Ovary (tissue), 10 donors: ENCODE measurements at places on chromosomes 6 and 20.

DNA sequence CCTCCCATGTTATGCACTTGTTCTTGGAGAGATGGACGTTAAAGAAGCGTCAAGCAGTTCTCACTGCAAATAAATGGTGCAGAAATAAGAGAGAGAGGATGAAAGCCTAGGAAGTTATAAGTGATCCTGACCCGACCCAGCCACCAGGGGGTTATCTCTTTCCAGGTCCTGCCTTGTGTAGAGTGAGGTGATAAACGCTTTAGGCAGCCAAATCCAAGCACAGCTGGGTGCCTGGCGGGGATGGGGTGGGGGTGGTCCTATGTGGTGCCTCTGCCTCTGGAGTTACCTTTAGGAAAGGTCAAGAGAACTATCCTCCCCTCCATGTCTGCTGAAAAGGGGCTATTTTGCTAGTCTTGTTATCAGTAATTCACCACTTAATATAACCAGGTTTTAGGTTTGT lies 9.2 kb upstream of the TFAP2A start:
- no peak for DNase-seq

DNA sequence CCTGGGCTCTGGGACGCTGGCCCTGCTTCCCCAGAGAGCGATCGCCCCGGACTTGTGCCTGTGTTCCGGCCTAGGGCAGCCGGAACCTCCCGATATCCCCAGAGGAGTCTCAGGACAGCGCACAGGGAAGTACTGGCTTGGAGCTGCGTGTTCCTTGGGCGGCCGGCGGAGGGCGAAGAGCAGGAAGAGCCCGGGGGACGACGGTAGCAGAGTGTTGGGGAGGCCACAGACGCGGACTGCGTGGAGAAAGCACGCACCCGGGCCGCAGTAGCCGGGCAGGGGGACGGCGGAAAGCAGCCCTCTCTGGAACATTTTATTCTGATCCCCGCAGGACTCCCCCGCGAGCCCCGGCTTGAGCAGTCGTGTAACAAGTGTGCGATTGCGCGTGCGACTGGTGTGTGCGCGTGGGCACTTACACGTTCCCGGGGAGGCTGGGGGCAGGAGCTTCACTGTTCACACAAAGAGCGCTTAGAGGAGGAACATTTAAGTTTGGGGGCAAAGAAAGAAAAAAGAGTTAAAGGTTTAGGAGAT lies 36.1 kb downstream of the NCR2 start:
- DNase-seq, result no peak

DNA sequence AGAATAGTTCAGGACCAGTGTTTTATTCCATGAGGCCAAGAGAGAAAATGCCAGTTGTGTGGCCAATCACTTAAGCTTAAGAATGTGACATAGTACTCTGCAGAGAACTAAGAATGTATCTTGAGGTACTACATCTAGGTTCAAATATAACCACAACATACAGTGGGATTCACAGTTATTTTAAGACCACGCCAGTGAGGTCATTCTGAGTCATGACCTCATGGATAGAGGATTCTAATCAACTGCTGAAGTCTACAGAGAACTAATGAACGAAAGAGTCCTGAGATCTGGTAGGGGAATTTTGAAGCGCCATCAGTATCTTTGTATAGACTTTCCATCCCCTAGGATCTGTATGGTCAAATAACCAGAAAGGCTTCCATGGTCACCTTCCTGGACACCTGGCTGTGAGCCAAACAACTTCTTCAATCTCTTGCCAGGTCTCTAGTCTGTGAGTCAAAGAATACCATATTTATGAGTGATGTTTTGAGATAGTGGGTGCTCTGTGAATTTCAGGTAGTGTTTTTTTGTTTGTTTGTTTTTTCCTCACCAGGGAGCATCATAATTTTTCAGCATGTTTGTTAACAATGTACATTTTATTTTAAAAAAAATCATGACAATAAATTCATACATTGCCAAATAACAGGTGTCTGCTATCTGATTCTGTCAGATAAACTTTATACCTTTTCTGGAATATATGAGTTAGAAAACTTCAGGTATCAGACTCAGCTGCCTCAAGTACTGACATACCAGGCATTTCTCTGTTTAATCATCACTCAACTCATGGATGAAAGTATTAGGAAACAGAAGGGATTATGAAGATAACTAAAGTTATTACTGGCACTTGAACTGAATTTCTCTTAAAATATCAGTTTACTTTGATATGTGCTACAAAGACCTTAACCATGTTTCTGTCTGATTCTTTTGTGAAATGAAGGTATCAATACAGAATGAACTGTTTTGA lies 217.9 kb downstream of the PLCB4 start:
- no peak for DNase-seq

DNA sequence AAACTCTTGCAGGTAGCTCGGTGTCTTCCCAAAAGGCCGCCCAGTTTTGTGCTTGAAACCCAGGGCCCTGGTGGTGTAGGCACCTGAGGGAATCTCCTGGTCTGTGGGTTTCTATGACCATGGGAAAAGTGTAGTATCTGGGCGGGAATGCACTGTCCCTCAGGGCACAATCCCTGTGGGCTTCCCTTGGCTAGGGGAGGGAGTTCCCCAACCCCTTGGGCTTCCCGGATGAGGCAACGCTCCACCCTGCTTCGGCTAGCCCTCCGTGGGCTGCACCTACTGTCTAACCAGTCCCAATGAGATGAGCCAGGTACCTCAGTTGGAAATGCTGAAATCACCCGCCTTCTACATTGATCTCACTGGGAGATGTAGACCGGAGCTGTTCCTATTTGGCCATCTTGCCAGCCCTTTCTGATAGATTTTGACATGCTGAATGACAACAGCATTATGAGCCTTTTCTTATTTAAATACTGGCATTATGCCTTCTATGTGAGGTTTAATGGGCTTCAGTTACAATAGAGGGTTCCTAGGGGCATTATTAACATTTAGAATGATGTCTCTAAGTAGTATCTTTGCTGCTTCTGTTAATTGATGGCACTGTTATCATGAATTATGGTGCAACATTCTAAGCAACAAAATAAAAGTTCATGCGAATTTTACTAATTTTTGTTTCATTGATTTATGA lies 133.7 kb upstream of the FLRT3 start:
- no peak for DNase-seq

DNA sequence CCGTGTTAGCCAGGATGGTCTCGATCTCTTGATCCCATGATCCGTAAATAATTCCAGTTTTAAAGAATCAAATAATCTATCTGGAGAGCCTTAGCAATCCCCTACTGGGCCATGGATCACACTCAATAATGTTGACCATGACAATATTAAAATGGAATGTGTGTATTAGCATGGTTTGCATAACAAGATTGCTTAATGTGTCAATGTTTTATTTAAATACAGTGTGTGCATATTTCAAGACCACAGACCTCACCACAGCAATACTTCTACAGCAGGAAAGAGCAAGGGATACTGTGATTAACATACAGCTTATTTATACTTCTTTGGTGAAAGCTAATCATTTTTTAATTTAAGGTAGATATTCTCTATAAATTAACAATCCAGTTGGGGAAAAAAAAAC lies 470.4 kb downstream of the TFAP2B start:
- DNase-seq, result no peak

GRCh38 chr6:88698661-88699060 lies 264.8 kb downstream of the RNGTT start:
- no peak for DNase-seq

DNA sequence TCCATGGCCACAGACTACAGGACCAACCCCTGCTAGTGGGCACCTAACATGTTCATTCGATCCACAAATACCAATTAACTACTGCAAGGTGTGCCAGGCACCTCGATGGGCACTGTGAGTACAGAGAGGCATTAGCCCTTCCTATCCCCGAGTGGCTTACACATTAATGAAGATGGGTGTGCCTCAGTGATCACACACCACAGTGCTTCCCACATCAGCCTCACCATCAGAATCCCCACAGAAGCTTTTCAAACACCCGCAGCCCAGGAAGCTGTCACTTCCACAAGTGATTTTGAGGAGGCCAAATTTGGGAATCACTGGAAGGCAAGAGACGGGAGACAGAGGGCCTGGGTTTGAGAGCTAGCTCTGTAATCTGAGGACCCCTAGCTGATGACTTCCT lies 23.7 kb downstream of the EZR start:
- no peak for DNase-seq

DNA sequence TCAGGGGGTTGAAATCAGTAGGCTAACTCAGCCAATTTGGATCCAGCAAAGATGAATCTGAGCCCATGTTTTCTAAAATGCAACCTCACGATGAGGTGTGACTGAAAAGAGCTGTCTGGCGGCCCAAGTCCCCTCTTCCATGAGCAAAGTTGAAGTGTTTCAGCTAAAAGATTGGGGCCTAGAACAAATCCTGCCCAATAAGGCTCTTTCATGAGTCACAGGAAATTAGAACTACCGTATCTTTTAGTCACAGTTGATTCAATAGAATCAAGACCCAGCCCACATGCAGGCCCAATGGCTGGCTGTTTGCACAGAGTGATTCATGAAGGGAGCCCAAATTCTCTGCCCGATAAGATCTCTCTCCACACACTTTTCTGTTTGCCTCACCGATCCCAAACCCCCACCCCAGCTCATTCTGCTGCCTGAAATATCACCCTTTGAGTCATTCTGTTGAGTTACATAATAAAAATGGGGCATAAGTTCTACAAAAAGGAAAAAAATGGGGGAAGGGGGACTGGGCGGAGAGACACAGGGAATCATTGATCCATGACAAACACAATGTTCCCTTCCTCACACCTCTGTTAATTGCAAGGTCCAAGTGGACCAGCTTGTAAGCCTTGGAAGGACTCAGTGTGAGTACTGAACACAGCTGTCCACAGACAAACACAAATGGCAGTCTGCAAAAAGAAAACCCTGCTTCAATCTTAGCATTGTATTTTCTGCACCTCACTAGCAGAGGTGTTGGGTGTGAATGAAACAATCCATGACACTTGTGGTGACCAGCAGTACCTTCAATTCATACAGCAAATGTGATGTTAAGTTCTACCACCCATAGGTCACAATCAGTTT lies 13.8 kb downstream of the FOXQ1 start:
- DNase-seq, result no peak

DNA sequence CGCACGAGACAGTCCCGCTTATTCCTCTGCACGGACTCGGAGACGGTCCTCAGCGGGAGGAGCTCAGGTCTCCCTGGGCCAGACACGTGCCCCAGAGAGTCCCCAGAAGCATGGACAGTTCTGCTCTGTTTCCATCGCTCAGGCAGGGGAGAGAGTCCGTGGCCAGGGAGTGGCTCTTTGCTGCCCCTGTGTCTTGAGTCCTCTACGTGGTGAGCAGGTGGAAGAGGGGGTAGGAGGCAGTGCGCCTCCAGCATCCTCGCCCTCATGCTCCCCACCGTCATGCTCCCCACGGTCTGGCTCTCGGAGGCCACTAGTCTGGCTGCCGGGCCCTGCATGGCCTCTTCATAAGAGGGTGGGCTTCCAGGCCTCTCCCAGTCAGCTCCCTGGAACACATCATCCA lies 8.9 kb downstream of the TAGAP start:
- DNase-seq, result no peak

DNA sequence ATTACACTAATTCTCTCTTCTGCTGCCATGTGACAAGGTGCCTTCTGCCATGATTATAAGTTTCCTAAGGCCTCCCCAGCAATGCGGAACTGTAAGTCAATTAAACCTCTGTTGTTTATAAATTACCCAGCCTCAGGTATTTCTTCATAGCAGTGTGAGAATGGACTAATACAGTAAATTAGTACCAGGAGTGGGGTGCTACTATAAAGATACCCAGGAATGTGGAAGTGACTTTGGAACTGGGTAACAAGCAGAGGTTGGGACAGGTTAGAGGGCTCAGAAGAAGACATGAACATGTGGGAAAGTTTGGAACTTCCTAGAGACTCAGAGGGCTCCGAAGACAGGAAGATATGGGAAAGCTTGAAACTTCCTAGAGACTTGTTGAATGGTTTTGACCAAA lies 34.8 kb downstream of the MICA start:
- DNase-seq, result no peak
